ENCODE measurements at places on chromosomes 7 and 10. TPM values are rescaled to one million over a fixed set of nuclear protein-coding genes. Genes with fewer than 3 reads are reported as not detected.
A peak's percentile ranks its signal among the peaks of the same experiment; 100 is the strongest.

NPSR1 gene
- total RNA-seq = not detected

NPTX2 gene
- total RNA-seq = 8.1 TPM

SPDYE6 gene
- total RNA-seq = not detected

OPALIN gene
- total RNA-seq = not detected

PRKG1 gene
- total RNA-seq = 10.4 TPM

NRCAM gene
- 2.3 TPM for total RNA-seq

MRLN gene
- not detected for total RNA-seq

DNA sequence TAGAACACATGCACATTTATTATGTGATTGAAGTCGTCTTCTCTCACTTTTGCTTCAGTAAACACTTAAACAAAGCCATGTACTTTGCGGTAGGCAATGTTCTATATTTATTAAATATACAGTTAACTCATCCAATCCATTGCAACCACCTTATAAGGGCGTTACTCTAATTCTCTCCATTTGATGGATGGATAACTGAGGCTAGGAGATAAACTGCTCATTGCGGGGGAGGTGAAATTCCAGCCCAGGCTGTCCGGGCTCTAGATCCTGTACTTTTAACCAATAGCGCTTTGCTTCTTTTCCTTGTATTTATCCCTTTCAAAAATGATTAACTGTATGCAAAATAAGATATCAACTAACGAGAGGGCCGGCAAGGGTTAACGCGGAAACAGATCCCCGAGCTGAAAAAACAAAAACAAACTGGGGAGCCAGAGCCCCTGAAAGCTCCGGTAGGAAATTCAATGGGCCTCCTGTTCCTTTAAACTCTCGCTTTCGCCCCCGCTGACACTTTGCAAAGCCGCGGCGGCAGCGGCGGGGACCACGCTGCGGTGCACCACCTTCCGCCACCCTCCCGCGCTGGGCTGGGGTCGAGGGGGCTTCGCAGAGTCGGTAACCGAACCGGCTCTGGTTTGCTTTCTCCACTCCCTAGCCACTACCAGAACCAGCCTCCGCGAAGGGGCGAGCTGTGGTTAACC lies 1.0 kb upstream of the PLXDC2 start:
- no peak overlapping the region for H3K27ac ChIP-seq
- H3K27me3 ChIP-seq = no peaks in the 10 kb centered on the region
- H3K36me3 ChIP-seq = peaks cover 6% of the 10 kb centered on the region
- peak overlapping the region; percentile 94 for H3K4me3 ChIP-seq
- no peaks in the 10 kb centered on the region for H3K4me1 ChIP-seq

DNA sequence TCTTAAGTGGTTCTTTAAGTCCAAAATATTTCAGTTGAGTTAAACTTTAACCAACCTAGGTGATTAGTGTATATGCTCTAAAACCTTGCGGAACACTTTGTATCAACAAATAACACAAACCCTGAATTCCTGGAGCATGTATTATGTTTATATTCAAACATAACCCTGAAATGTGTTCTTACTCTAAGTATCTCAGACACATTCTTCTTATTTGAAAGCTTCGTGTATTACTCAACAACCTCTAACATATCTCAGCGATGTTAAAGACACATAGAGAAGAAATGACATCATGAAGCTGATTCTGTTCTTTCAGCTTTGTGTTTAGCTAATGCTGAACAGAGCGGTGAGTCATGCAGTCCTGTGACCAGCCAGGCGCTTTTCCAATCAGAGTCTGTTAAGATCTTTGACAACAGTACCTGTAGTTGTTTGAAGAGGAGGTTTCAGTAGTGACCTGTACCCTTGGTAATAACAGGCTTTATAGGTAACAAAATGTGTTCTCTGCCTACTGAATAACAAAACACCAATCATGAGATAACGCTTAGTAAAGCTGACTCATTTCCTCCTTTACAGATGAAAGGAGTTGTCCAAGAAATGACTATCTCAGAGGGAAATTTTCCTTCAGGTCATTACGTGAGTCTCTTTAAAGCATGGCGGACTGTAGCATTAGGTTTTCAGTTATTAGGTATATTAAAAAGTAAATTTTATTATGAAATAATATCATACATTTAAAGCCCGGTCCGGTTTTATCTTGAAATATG lies 67.3 kb upstream of the KLF6 start:
- H3K27me3 ChIP-seq = no peaks in the 10 kb centered on the region
- H3K27ac ChIP-seq = no peak overlapping the region
- H3K4me1 ChIP-seq = peaks cover 8% of the 10 kb centered on the region

DNA sequence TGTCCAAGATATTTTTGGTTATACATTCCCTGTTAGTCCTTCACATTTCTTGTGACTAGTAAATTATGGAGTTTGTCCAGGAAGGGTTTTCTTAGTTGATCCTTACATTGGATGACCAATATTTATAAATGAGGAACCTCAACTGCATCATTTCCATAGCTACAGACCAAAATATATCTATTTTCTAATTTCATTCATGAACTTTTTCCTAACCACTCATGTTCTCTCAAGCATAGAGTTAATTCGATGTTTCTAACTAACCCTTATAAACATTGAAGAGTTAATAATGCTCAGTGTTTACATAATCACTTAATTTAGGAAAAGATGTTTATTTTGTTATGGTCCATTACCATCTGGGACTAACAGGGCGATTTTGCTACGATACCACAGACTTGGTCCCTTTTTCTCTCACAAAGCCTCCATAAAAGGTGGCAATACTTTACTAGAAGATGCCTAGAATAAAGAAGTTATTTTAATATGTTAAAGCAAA lies 591.0 kb downstream of the MAGI2 start:
- H3K4me3 ChIP-seq = no peak overlapping the region
- H3K4me1 ChIP-seq = no peaks in the 10 kb centered on the region
- no peak for DNase-seq
- H3K36me3 ChIP-seq = peaks cover 3% of the 10 kb centered on the region
- no peak overlapping the region for H3K27ac ChIP-seq

- H3K4me1 ChIP-seq = peaks cover 5% of the 10 kb centered on the region
- H3K27me3 ChIP-seq = no peaks in the 10 kb centered on the region
- DNase-seq = no peak
- H3K4me3 ChIP-seq = no peak overlapping the region
- peaks cover 4% of the 10 kb centered on the region for H3K36me3 ChIP-seq
Measured at GRCh38 chr10:71684356-71685173, 35.0 kb downstream of the C10orf105 start.

DNA sequence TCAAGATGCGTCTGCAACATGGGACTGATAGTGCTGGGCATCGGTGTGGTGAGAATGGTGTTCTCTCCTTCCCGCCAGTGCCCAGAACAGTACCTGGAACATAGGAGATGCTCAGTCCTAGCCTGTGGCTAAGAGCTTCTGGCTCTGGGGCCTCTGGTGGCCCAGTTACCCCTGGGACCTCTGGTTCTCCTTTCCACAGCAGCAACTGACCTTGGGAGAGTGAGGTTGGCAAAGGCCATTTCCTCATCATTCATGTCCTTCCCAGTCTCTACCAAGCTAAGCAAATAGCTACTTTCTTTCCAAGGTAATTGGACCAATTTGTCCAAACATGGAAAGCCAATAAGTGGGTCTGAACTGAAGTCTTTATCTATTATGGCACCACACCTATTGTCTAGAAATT lies 11.6 kb upstream of the GOLGA7B start:
- no peak overlapping the region for H3K4me3 ChIP-seq
- H3K27me3 ChIP-seq = no peaks in the 10 kb centered on the region
- no peak for DNase-seq
- H3K27ac ChIP-seq = no peak overlapping the region
- H3K4me1 ChIP-seq = no peaks in the 10 kb centered on the region

DNA sequence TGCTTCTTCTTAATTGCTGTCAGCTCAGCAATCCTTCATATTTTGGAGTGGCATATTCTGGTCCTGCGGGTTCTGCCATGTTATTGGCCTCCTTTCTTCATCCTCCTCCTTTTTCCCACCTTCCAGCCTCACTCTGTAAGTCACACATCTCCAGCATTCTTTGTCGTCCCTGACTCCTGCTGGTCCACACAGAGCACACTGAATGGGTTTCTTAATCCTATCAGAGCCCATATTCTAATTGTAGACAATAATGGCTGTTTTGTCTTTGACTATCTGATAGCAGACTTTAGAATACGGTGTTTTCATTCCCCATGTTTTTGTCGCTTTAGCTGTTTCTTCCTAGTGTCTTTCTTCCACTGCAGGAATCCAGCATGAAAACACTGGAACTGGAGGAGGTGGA lies 389.6 kb downstream of the REEP3 start:
- H3K27me3 ChIP-seq = no peaks in the 10 kb centered on the region
- H3K27ac ChIP-seq = no peak overlapping the region
- H3K4me3 ChIP-seq = no peak overlapping the region
- no peaks in the 10 kb centered on the region for H3K36me3 ChIP-seq
- peaks cover 3% of the 10 kb centered on the region for H3K4me1 ChIP-seq

DNA sequence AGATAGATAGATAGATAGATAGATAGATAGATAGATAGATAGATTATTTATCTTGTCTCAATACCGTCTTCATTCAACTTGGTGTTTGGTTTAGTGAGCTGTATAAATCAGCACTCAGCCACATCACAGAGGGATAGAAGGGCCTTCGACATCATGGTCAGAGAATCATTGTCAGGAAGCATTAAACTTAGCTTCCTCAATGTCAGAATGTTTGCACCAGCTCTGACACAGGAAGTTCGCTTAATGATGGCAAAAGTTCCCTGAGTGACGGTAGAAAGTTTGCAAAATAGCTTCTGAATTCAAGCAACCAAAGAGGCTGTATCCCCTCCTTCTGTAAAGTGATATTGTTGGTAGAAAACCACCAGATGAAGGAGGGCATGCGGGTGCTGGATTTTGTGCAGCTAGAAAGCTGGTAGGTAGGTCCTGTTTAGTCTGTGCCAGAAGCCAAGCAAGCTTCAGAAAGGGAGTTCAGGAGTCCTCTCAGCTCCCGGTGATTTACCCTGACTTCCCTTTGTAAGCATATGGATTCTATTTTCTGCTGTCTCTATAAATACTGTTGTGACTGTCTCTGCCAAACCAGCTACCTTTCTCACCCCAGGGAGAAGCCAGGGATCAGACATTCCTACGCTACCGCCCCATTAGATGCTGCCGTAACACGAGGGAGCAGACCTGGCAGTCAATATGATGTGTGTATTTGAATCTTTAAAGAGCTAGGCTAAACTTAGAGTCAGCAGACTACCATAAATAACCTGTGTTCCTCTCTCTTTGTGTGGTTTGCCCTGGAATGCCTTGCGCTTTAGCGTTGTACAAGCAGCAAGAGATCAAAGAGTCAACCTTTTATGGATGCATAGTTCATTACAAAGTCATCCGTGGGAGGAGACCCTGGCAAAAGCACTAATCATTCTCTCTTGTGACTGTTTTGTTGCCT lies 200.5 kb upstream of the KIAA1217 start:
- H3K36me3 ChIP-seq = no peaks in the 10 kb centered on the region
- DNase-seq = no peak
- no peak overlapping the region for H3K27ac ChIP-seq
- no peak overlapping the region for H3K4me3 ChIP-seq

DNA sequence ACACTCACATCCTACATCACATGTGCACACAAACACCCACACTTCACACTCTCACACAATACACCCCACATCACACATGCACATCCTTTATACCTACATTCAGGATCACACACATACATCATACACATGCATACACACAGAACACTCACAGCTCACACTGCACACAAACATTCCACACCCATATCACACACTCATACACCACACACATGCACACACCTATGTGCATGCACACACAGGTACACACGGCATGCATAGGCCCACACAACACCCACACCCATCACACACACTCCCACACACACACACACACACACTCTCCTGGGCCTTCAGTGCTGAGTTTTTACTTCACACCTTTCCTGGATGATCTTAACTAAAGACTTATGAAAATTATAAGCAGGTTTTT lies 220.5 kb downstream of the DNAJB6 start:
- H3K4me1 ChIP-seq = no peaks in the 10 kb centered on the region
- DNase-seq = no peak
- no peak overlapping the region for H3K4me3 ChIP-seq
- no peak overlapping the region for H3K27ac ChIP-seq

DNA sequence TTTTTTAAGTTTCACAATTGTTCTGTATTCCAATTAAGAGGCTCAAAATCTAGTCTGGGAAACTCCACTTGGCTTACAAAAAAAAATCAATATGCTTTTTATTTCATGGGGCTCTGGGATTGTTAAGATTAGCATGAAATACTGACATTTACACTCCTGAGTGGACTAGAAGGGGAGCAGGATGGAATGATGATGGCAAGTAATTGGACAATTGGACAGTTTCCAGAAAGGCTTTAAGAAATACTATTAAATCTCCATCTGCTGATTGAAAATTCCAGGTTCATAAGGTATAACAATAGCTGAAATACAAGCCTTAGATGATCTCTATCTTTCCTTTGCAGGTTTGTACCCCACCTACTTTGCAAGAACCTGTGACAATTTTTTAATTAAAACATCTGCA lies 184.4 kb downstream of the LRRTM3 start:
- H3K4me1 ChIP-seq = no peaks in the 10 kb centered on the region
- H3K36me3 ChIP-seq = no peaks in the 10 kb centered on the region
- no peaks in the 10 kb centered on the region for H3K27me3 ChIP-seq
- H3K27ac ChIP-seq = no peak overlapping the region

- H3K4me3 ChIP-seq = no peak overlapping the region
- peaks cover 10% of the 10 kb centered on the region for H3K36me3 ChIP-seq
- no peaks in the 10 kb centered on the region for H3K4me1 ChIP-seq
- no peak for DNase-seq
Measured at GRCh38 chr7:111834367-111834766, 272.1 kb upstream of the IMMP2L start.

GRCh38 chr10:113214331-113214730 lies 264.3 kb downstream of the TCF7L2 start:
- H3K4me1 ChIP-seq = no peaks in the 10 kb centered on the region
- H3K27me3 ChIP-seq = no peaks in the 10 kb centered on the region
- no peak for DNase-seq
- no peak overlapping the region for H3K27ac ChIP-seq
- H3K4me3 ChIP-seq = no peak overlapping the region

DNA sequence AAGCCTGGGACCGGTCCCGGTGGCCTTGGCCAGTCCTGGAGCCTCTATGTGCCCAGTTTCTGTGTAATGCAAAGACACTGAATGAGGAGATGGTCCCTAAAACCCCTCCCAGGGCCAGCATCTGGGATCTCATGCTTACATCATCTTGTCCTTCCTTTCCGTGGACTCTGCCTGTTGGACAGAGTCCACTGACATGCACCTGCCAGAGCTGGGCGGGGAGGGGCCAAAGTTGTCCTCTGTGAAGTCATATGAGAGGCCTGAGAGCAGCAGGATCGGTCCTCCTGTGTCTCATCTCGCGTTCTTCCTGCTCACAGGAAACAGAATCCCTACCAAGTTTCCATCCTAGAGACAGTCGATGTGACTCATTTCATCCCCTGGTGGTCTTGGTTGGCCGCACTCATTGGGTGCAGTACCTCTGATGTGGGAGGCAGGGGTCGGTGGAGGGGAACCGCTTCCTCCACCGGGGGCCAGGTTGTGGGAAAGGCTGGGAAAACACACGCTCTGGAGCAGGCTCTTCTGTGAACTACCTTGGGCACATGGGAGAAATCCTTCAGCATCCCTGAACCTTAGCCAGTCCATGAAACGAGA lies 389.6 kb upstream of the PODXL start:
- no peaks in the 10 kb centered on the region for H3K4me1 ChIP-seq
- H3K4me3 ChIP-seq = no peak overlapping the region
- no peak for DNase-seq

- H3K36me3 ChIP-seq = no peaks in the 10 kb centered on the region
- DNase-seq = no peak
- H3K4me3 ChIP-seq = no peak overlapping the region
- H3K27me3 ChIP-seq = no peaks in the 10 kb centered on the region
- H3K27ac ChIP-seq = no peak overlapping the region
Measured at GRCh38 chr7:117072620-117073118, 119.4 kb downstream of the ST7 start.

GRCh38 chr7:21243265-21243664 lies 184.6 kb upstream of the SP4 start:
- H3K4me3 ChIP-seq = no peak overlapping the region
- DNase-seq = peak; percentile 28
- no peaks in the 10 kb centered on the region for H3K27me3 ChIP-seq
- H3K27ac ChIP-seq = no peak overlapping the region

Data from H9 (cell line).